Non-pigmented ciliary epithelial cell (primary cell): ENCODE measurements at places on chromosomes 13 and 19.

- DNase-seq: no peak
Measured at GRCh38 chr19:15374796-15375440, 4.7 kb downstream of the AKAP8 start.

GRCh38 chr19:28730791-28731512 lies 482.0 kb downstream of the UQCRFS1 start:
- no peak for DNase-seq

DNA sequence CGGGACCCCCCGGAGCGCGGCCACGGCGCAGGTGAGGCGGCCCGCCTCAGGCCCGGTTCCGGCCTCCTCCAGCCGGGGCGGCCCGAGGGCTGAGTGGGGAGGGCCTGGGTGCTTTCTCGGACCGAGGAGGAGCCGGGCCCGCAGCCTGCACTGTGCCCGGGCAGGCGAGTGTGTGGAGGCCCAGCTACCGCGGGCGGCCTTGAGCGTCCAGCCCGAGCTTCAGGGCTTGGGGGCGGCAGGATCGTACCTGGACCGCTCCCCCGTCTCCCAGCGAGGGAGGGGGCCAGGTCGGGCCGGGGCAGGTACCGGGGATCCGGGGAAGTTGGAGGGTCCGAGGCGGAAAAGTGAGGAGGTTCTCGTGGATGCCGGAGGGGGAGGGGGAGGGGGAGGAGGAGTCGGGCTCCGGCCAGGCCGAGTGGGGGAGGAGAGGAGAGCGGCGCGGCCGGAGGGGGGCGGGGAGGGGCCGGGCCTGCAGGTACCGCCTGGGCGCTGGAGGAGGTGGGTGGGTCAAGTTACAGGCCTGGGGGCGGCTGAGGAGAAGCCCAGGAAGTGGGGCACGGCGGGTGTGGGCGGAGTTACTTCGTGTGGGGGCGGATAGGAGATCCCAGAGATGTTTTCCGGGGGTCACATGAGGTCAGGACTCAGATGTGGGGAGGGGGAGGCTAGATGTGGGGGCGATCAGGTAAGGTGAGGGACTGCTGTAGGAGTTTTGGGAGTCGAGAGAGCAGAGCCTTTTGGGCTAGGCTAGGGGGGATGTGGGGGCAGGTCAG lies 545 bp downstream of the NACC1 start:
- DNase-seq: no peak

DNA sequence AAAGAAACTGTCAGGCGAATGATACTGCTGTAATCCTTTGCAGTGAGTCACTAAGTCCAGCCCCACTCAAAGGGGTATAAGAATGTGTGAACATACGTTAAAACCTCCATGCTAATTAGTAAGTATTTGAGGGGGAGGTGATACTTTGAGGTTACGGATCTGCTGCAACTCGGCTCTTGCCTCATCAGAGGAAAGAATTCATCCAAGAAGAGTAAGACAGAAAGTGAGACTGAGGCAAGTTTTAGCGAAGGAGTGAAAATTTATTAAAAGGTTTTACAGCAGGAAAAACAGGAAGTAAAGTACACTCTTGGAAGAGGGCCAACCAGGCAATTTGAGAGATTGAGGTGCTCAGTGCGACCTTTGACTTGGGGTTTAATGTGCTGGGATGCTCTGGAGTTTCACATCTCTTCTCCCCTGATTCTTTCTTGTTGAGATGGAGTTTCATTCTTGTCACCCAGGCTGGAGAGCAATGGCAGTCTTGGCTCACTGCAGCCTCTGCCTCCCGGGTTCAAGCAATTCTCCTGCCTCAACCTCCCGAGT lies 9.8 kb downstream of the CLEC4M start:
- DNase-seq: no peak

- DNase-seq: no peak
Measured at GRCh38 chr19:2060884-2061494, 9.9 kb upstream of the MKNK2 start.

GRCh38 chr19:53600217-53600616 lies 31.6 kb upstream of the DPRX start:
- no peak for DNase-seq

DNA sequence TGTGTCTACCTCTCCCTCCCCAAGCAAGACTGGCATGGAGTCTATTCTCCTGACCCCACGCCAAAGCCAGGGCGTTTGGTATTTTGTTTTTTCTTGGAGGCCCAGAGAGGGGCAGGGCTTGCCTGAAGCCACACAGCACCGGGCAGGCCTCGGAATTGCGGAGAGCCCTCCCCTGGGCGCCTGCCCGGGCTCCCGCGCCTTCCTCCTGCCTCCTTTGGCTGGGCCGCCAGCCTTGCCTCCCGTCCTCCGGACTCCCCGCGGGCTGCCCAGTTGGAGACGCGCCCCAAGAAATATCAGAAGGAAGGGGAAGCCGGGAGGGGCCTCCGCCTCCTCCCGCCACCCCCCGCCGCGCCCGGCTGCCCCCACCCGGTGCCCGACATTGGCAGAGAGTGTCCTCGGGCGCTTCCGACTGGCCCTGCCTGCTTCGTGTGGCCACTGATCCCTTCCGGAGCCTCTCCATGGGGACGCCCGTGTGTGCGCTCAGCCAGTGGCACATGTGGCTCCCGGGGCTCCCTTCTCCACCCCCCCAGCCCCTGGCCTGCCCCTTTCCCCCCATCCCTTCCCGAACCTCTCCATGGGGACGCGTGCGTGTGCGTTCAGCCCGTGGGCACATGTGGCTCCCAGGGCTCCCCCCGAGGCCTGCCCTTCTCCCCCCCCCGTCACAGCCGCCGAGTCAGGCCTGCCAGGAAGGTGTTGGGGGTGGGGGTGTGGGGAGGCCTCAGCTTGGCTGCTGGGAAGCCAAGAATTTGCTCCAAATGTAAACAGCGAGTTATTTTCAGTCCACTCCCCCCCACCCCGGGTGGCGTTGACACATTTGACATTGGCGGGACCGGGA lies 37.3 kb downstream of the NFIC start:
- peak; percentile 60 for DNase-seq

DNA sequence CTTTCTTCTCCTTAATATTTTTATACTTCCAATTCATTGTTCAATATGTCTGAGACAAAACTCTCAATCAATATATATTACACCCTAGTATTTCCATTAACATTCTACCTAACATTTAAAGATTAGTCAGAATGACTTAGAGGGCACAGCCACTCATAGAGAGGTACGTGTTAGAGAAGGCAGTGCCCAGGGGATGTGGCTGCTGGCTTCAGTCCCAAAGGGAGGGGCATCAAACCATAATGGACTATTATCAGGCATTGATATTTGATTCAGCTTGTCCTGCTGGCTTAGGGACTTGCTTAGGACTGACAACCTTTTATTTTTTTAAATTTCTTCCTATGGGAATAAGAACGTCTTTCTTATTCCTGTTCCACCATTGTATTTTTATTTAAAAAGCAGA lies 1392.0 kb upstream of the ATXN8OS start:
- no peak for DNase-seq

DNA sequence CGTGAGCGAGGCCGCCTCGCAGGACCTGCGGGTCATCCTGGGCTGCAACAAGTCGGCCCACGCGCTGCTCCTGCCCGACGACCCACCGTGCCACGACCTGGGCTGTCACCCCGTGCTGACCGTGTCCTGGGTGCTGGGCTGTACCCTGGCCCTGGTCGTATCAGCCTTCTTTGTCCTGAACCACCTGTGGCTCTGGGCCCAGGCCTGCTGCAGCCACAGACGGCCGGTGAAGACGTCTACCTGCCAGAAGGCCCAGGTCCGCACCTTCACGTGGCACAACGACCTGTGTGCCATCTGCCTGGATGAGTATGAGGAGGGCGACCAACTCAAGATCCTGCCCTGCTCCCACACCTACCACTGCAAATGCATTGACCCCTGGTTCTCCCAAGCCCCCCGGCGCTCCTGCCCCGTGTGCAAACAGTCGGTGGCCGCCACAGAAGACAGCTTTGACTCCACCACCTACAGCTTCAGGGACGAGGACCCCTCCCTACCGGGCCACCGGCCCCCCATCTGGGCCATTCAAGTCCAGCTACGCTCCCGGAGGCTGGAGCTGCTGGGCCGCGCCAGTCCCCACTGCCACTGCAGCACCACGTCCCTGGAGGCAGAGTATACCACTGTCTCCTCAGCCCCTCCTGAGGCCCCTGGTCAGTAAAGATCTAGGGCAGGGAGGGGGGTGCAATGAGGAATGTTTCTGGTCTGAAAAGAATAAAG lies 1.1 kb downstream of the ZNRF4 start:
- DNase-seq: no peak

GRCh38 chr19:49338691-49339300 lies 3.6 kb downstream of the CD37 start:
- no peak for DNase-seq

DNA sequence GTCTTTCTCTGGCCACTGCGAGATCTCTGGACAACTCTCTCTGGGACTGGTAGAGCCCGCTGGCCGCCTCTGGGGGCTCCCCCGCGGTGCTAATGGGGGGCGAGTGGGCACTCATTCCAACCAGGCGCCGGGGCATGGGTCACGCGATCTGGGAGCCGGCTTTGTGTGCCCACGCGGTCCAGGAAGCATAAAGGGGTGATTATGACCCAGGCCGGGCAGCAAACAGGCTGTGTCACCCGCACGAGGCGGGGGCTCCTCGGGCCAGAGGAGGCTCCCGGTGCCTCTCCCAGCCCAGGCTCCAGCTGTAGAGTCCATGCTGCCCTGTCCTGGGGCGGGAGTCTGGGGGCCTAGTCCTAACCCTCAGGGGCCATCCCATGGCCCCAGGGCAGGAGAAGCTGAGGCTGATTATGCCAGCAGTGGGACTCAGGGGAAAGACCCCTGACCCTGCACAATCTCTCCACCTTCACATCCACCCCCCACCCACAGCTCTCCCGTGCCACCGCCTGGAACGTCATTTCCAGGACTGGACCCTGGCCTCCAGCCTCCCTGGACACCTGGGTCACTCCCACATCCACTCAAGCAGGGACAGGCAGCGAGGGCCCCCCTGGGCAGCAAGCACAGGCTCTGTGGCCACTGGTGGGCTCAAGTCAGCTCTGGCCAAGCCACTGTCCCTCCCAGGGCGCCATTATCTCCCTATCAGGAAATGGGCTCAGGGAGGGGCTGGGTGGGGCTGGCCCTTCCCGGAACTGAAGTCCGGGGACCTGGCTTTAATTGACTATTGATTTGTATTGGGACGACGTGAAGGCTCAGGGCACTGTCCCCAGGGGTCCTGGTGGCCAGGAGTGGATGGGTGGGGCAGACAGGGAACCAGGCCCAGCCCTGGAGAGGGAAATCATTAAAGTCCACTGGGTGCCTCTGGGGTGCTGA lies 50.0 kb downstream of the PTPRS start:
- no peak for DNase-seq

DNA sequence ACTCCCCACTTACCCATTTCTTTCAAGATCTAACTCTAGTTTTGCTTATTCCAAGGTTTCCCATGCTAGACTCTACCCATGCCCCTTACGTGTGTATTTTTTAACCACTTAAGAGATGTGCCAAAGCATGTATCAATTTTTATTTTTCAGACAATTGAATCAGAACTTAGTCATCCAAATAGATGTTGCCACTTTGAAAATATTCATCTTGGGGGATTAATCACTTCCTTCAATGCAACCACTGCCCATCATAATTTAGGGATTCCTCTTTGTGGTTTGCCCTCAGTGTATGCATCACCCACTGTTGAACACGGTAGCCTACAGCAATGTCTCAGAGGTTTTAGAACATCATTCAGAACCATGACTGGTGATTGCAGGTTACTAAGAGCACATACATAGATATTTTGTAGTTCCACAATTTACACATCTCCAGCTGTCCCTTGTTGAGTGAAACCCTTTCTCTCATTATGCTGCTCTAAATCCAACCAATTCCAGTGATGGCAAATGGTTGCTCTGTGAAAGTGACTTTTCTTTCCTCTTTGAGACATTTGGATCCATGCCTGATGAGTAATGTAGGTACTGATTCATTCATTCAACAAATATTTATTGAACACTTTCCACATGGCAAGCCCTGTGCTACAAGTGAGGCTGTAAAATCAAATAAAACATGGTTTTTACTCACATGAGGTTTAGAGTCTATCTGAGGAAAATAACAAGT lies 60.6 kb upstream of the SERP2 start:
- DNase-seq: peak; percentile 78

GRCh38 chr13:102035969-102036368 lies 365.9 kb downstream of the FGF14 start:
- DNase-seq: no peak

GRCh38 chr19:55700813-55701212 lies 25.8 kb downstream of the EPN1 start:
- DNase-seq: no peak

DNA sequence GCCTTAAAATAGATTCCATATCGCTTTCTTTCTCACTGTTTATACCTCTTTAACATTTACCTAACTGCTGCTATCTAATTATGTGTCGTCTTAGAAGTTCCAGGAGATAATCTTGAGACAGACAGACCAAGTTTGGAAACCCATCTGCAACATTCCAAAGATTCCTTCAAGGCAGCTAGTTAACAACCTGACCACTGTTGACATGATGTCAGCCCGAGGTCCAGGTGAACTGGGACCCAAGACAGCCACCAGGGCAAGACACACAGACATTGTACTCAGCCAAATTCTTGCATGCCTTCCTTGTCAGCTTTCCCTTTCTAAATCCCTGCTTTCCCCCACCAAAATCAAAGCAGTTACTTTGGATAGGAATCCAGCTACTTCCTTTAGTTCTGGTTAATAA lies 1476.5 kb upstream of the PRR20A start:
- no peak for DNase-seq

DNA sequence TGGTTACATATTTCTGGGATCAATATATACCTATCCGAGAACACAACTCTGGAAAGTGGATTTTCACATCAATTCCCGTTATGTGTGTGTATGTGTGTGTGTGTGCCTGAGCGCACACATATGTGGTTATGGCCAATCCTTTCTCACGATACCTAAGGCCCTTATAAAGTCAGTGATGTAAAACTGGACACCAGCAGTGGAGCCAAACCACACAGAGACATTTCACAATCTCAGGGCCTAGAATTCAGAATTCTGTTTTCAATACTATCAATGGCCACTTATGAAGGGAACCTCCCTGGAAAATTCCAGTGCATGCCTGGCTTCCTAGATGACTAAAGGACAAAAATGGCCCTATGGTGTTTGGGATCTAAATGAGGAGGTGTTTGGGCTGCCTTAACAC lies 187.3 kb upstream of the UBL3 start:
- DNase-seq: no peak

GRCh38 chr13:112803422-112803821 lies 113.6 kb downstream of the ATP11A start:
- no peak for DNase-seq
